ENCODE measurements at places on chromosomes 13 and 19.

DNA sequence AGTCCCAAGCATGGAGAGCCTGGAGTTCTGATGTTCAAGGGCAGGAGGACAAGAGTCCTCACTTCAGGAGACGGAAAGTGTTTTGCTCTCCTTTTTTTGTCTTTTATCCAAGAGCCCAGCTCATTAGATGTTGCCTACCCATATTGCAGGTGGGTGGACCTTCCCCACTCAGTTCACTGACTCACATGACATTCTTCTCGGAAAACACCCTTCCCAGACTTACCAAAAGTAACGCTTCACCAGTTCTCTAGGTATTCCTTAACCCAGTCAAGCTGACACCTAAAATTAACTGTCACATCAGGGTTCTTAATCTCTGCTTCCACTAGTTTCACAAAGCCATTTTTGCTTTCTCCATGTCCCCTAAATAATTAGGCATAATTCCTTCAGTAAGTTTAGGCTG lies 2215.4 kb upstream of the PCDH20 start:
- DNase-seq: no peak

DNA sequence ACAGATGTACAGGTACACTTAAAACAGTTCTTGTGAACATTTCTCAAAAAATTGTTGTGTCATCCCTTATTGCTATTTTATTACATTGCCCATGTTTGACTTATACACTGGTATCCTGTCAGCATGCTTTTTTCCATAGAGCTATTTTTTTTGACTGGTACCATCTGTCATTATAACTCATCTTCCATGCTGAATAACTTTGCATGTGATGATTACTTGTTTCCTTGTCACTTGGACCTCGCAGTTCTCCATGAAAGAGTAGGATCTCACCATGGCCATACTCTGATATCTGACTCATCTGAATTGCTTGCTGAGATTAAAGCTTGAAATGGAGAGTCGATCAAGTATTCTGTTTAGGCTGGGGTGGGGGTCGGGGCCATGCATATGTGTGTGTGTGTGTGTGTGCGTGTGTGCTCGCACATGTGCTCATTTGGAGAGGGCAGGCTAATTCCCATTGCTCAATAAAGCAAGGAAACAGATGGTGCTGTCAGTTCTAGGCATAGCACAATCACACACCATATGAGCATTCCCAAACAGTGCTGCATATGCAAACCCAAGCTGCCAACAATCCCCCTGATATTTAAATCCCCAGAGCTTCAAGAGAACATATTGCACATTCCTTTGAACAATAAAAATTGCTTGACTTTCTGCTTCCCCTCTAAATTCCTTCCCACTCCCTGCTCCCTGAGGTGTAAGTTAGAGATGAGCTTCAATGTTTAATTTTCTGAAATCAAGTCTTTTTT lies 62.9 kb downstream of the NHLRC3 start:
- DNase-seq: no peak

GRCh38 chr19:24054044-24054935 lies 32.7 kb upstream of the ZNF254 start:
- peak; percentile 58 for DNase-seq

DNA sequence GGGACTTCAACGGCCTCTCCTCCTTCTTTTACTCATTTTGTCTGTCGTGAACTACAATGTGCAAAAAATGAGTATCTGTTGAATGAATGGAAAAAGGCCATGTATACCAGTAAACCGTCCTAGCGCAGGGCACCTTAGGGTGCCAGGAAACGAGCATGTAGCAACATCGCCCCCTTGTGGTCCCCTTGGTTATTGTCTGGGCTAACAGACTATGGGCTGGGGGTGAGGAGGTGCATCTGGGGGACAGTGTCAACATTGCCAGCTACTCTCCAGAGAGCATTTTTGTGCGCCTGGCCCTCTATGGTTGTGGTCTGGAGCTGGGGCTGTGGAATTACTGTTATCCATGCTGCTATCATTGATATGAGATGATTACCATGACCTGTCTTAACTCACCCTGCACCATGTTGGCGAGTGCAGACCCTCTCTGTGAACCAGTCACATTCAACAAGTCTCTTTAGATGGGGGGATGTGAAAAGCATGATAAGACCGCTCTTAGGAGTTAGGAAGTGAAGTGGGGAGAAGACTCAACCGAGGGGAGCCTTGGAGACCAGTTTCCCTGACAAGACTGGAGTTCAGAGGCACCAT lies 22.8 kb upstream of the SIGLEC11 start:
- DNase-seq: no peak

- no peak for DNase-seq
Observed at GRCh38 chr19:45161738-45162607, 1.2 kb upstream of the NKPD1 start.

DNA sequence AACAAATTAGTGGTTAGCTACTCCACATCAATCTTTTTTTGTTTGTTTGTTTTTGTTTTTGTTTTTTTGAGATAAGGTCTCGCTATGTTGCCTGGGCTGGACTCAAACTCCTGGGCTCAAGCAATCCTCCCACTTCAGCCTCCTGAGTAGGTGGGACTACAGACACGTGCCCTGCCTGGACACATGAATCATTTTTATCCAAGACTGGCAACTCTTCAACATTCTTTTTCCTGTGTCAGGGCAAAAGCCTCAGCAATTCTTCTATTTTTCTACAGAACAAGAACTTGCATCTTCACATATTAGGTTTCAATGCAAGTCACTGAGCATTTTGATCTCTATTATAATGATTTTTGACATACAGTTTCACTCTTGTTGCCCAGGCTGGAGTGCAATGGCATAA lies 76.8 kb upstream of the LRCH1 start:
- DNase-seq: no peak

GRCh38 chr19:49845414-49845813 lies 5.5 kb upstream of the PTOV1 start:
- DNase-seq: no peak

DNA sequence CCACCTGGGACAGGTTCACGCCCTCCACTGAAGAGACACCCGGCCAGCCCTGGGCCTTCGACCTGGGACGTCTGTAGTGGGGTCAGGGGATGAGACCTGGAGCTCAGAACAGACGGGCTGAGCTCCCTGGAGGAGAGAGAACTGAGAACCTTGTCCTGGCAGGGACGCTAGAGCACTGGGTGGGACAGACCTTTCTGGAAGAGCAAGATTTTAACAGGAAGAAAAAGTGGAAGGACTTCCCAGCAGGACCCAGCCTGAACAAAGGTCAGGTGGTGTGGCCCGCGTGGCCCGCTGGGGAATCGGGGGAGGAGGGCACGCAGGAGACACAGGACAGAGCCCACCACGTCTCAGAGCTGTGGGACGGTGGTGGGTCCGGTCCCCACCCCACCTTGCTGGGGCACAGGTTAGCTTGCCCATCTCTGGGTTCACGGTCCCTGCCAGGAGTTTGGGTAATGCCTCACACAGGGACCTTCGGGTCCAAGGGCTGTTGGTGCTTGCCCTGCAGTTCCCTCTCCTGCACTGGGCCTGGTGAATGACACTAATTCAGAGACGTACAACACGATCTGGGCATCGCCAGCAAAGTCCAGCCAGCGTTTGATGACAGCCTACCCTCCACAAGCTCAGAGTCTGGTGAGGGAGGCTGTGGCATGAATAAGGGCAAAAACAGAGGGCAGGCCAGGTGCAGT lies 1.2 kb upstream of the EFNA2 start:
- no peak for DNase-seq

GRCh38 chr19:33250500-33250899 lies 24.9 kb upstream of the SLC7A10 start:
- DNase-seq: no peak

GRCh38 chr19:4241824-4242430 lies 5.0 kb upstream of the YJU2 start:
- no peak for DNase-seq

GRCh38 chr19:9296336-9296735 lies 13.3 kb downstream of the ZNF699 start:
- no peak for DNase-seq

GRCh38 chr13:110680852-110681251 lies 25.1 kb downstream of the CARS2 start:
- no peak for DNase-seq

DNA sequence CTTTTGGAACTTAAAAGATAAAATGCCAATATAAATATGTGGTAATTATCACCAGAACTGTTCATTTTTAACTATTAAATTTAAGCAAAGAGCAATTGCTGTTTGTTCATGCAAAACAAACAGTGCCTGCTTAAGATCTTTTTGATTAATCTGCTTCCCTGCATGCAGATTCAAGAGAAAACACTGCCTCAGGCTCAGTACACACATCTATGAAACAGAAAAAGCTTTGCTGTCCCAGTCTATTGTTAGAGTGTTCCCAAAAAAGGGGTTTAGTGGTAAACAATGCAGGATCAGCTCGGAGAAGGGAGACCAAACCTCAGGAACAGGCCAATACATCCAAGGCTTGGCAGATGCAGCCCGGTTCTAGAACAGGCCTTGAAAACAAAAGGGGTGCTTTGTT lies 49.3 kb upstream of the TDRD3 start:
- DNase-seq: no peak

DNA sequence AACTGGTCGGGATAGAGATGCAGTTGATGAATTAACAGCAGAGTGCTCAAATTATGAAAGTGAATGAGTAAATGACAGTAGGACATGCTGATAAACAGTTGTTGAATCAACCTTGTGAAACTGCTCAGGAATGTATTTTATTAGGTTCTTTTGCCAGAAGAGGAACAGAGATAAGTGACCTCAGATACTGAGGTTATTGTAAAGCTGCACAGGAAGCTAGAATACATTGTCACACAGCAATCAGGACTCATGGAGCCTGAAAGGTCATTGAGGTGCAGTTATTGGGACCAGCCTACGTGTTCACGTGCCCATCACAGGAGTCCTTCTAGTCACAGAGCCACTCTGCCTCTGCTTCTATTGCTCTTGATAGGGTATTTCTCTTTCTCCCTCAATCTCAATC lies 47.5 kb upstream of the MED4 start:
- no peak for DNase-seq

Measured in RWPE2 (cell line).